Motor neuron (in vitro differentiated cells): ENCODE measurements at places on chromosomes 11 and 22.

- no peak for ATAC-seq
Measured at GRCh38 chr11:129803533-129803932, 12.1 kb upstream of the TMEM45B start.

DNA sequence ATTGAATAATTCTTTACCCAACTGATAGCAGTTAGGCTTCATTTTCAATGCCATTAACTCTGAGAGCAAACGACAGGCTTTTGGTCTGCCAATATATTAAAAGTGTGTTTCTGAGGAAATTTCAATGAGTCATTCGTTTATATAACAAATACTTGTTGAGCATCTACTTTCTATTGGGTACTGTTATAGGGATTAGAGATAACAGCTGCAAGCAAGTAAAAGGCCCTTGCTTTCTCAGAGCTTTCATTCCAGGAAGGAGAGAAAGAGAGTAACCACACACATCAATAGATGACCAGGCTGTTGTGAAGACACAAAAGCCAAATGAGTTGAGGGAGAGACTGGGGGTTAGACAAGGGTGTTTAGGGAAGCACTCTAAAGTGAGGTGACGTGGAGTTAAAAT is 35.7 kb downstream of the CD44 start:
- ATAC-seq, result no peak

- ATAC-seq, result no peak
Measured at GRCh38 chr11:36380296-36381014, 84.4 kb downstream of the PRR5L start.

DNA sequence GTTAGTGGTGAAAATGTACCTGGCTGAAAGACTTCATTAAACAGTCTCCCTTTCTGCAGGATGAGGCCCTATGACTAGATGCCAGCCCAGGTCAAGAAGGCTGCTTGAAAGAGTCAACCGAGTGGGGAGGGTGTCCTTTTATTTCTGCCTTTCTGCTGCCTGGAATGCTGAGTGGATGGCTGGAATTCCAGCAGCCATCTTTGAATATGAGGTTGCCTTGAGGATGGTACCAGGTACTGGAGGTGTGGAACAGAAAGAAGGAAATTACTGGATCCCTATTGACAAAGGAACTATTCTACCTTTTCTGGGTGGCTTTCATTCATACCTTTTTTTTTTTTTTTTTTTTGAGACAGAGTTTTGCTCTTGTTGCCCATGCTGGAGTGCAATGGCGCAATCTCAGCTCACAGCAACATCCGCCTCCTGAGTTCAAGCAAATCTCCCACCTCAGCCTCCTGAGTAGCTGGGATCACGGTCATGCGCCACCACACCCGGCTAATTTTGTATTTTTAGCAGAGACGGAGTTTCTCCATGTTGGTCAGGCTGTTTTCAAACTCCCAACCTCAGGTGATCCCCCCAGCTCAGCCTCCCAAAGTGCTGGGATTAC is 107.3 kb downstream of the RPS6KA4 start:
- no peak for ATAC-seq

DNA sequence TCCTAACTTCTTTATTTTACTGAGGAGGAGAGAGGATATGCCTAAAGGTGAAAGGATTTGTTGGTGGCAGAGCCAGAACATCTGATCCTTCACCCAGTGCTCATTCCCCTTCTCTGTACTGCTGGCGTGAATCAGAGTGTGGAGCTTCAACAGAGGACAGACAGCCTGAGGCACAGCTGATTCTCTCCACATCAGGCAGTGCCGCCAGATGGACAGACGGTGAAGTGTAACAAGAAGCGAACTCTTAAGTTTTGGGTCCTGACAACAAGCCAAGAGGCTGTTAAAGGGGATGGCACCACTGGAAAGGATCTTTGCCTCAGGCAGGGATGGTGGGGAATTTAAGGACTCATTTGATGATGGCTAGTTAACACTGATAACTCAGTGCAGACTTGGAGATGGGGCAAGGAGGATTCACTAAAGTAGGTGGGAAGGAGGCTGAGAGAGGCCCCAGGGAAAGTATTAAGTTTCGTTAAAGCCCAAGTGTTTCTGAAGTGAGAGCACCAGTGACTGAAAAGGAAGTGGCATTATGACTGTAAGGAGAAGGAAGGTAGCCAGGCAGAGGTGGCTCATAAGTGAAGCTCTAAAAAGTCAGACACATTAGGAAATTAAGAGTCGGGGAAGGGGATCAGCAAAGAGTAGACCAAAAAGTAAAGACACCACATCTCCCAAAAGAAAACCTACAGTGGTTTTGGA is 81.3 kb downstream of the CLPB start:
- no peak for ATAC-seq
